Spinal cord (tissue), 10 donors: ENCODE measurements at places on chromosomes 3 and 15. TPM values are rescaled to one million over a fixed set of nuclear protein-coding genes. Genes with fewer than 3 reads are reported as not detected.

- no peak overlapping the region for H3K27ac ChIP-seq
- H3K27me3 ChIP-seq = no peaks in the 10 kb centered on the region
- no peak for DNase-seq
- H3K4me1 ChIP-seq = no peaks in the 10 kb centered on the region
- H3K4me3 ChIP-seq = no peak overlapping the region
Observed at GRCh38 chr15:32763295-32763694, 45.5 kb downstream of the GREM1 start.

DNA sequence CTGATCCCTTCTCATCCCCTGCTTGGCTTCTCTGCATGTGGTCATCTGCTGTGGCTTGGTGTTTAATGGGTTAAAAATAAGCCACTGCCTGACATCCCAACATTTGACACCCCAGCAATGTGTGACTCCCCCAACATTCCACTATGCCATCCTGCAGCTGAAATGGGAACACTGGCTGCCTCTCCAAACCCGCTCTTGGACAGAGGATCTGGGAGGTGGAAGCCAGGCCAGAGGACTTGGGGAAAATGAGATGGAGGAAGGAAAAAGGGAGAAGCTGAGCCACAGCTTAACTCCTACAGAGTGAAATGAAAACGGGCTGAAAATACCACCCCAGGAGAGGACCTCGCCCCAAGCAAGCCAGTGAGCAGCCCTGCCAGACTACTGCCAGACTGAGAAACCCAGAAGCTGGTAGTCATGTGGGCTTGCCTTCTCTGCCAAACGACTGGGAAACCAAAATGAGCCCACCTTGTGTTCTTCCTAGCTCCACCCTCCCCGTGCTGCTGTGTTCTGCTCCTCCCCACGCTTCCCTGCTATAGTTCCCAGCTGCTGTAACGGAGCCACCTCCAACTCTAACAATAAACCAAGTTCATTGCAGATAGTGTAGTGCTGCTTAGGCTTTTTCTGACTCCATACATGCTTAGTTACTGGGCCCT is 13.7 kb downstream of the MAP1A start:
- DNase-seq = no peak
- H3K27me3 ChIP-seq = no peaks in the 10 kb centered on the region
- H3K4me3 ChIP-seq = no peak overlapping the region
- H3K27ac ChIP-seq = peak overlapping the region; percentile 29
- H3K36me3 ChIP-seq = peaks cover 62% of the 10 kb centered on the region

DNA sequence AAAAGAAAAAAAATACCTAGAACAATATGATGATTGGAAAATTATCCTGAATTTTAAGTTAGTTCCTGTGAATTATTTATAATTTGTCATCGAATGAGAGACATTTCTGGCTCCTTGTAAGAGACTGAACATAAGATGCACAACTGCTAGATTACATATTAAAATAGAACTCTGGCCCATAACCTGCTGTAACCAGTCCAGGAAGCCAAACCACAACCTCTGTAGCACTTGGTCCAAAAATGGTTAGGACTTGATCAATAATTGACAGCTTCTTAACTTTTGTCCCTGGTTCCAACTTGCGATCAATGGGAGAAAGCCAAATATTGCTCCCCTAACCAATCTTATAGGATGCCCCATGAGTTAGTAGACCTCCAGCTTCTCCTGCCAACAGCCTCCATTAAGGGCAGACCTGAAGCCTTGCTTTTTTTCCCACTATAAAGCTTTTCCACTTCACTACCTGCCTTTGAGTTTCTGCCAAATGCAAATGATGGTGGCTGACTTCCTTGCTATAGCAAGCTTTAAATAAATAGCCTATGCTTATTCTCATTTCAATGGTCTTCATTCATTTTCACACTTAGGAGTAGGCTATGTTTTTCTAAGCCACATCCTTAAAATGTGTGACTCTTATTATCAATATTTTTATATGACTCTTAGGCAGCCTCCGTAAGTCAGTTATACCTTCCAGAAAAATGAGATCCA is 224.0 kb upstream of the ARHGEF26 start:
- no peaks in the 10 kb centered on the region for H3K27me3 ChIP-seq
- H3K4me3 ChIP-seq = no peak overlapping the region
- H3K4me1 ChIP-seq = no peaks in the 10 kb centered on the region
- no peak for DNase-seq
- H3K27ac ChIP-seq = peak overlapping the region; percentile 81

GRCh38 chr15:98899272-98900021 is 108.1 kb downstream of the PGPEP1L start:
- H3K27ac ChIP-seq = no peak overlapping the region
- DNase-seq = no peak
- H3K27me3 ChIP-seq = no peaks in the 10 kb centered on the region
- H3K4me3 ChIP-seq = no peak overlapping the region
- H3K4me1 ChIP-seq = peaks cover 11% of the 10 kb centered on the region

Gene CORO2B
- 15.9 TPM for total RNA-seq

Gene TM4SF18
- 17.1 TPM for total RNA-seq
